ENCODE measurements at places on chromosomes 1 and 21. TPM values are rescaled to one million over a fixed set of nuclear protein-coding genes. Genes with fewer than 3 reads are reported as not detected.

The MMEL1 gene
- polyA plus RNA-seq = not detected

The PTGER3 gene
- polyA plus RNA-seq = 1.7 TPM

The ARTN gene
- 2.2 TPM for polyA plus RNA-seq

The RPL22 gene
- polyA plus RNA-seq = 275 TPM

The SLC25A34 gene
- 5.4 TPM for polyA plus RNA-seq

The AGRN gene
- 104 TPM for polyA plus RNA-seq

The SLC22A15 gene
- 1.7 TPM for polyA plus RNA-seq

The ZNF695 gene
- polyA plus RNA-seq = 8.0 TPM

The C1orf141 gene
- not detected for polyA plus RNA-seq

The BRWD1 gene
- 206 TPM for polyA plus RNA-seq

The NHLH1 gene
- 0.90 TPM for polyA plus RNA-seq

The RIPPLY3 gene
- 0.24 TPM for polyA plus RNA-seq

The ERI3 gene
- 109 TPM for polyA plus RNA-seq

The ANKRD35 gene
- polyA plus RNA-seq = not detected

The VAV3 gene
- polyA plus RNA-seq = 10.3 TPM

The RNF2 gene
- 49.2 TPM for polyA plus RNA-seq

The KRTAP7-1 gene
- not detected for polyA plus RNA-seq

The KIF21B gene
- 53.7 TPM for polyA plus RNA-seq

The ROR1 gene
- 0.27 TPM for polyA plus RNA-seq

The ZZZ3 gene
- polyA plus RNA-seq = 48.5 TPM

The TRABD2B gene
- polyA plus RNA-seq = 0.02 TPM

The SLC30A1 gene
- polyA plus RNA-seq = 6.5 TPM

The GSTM3 gene
- 195 TPM for polyA plus RNA-seq

The RGSL1 gene
- not detected for polyA plus RNA-seq

The LEPROT gene
- 39.2 TPM for polyA plus RNA-seq

The SELENON gene
- polyA plus RNA-seq = 6.5 TPM

The ARHGEF16 gene
- polyA plus RNA-seq = 0.96 TPM

The PTPN22 gene
- polyA plus RNA-seq = 0.92 TPM

The FAM163A gene
- 0.21 TPM for polyA plus RNA-seq

The UBE2Q1 gene
- polyA plus RNA-seq = 61.1 TPM

The IL20 gene
- not detected for polyA plus RNA-seq

The LRRC8B gene
- polyA plus RNA-seq = 15.9 TPM

The TNNT2 gene
- not detected for polyA plus RNA-seq

The LRRC53 gene
- not detected for polyA plus RNA-seq

The LRRC71 gene
- not detected for polyA plus RNA-seq

The TACSTD2 gene
- polyA plus RNA-seq = not detected

The SYTL1 gene
- not detected for polyA plus RNA-seq

The STXBP3 gene
- 29.6 TPM for polyA plus RNA-seq

The CLEC20A gene
- polyA plus RNA-seq = 0.78 TPM

The SLC44A5 gene
- 53.0 TPM for polyA plus RNA-seq
